NCI-H510A treated with DMSO at 0.1 percent for 48 hours (cell line): ENCODE measurements at places on chromosomes 5 and 9.
A peak's percentile ranks its signal among the peaks of the same experiment; 100 is the strongest.

GRCh38 chr5:52043543-52043942 lies 660.3 kb downstream of the ISL1 start:
- DNase-seq = peak; percentile 71

DNA sequence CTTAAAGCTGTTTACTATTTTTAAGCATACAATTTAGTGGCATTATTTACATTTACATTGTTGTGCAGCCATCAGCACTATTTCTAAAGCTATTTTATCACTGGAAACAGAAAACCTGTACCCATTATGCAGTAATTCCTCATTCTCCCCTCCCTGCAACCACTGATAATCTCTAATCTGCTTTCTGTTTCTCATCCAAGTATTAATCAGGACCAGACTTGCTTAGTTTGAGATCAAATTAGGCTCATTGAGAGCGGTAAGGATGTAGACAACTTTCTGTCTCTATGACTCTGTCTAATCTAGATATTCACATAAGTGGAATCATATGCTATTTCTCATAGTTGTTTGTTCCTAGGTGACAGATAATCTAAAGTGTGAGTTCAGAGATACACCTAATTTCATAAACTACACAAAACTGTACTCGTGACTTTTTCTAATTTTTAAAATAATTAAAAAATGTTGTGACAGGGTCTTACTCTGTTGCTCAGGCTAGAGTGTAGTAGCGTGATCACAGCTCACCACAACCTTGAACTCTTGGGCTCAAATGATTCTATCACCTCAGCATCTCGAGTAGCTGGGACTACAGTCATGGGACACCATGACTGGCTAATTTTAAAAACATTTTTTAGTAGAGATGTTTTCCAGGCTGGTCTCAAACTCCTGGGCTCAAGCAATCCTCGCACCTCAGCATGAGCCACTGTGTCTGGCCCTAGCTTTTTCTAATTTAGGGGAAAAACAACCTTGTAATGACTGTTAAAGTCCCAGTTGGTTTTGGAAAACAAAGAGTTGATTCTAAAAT lies 37.6 kb downstream of the BDP1 start:
- no peak for DNase-seq

DNA sequence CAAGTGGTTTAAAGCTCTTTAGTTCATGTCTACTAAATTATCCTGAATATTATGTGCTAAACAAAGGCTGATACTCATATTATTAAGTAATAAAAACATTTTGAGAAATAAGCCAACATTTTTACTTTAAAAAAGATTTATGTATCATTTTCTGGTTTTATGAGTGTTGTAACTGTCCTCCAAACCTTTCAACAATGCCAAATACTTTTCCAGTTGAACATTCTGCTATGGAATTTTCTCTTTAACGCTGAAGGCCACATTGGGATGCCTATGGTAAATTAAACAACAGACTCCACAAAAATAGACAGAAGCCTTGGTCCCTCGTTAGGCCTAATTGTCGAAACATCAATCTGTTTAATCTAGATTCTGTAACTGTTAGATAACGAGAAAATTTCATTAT lies 131.3 kb downstream of the GLIS3 start:
- no peak for DNase-seq

GRCh38 chr9:126614455-126615244 lies 922 bp downstream of the LMX1B start:
- no peak for DNase-seq

- no peak for DNase-seq
Measured at GRCh38 chr5:167557359-167557758, 734.1 kb upstream of the WWC1 start.

DNA sequence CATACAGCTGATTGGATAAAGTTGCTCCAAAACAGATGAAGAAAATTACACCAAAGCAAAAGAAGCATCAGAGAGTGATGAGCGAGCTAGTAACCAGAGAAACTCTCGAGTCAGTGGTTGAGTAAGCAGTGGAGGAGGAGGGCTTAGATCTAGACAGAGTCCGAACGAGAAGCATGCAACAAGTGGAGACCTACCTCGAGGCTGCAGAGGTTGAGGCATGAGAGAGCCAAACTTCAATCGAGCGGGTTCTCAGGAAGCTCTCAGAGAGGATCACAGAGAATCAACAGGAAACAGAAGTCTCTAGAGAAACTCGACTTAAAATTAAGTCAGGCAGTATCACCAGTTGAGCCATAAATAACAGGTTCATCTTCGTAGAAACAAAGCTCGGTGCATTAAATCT lies 6.1 kb downstream of the RUSC2 start:
- DNase-seq = no peak

DNA sequence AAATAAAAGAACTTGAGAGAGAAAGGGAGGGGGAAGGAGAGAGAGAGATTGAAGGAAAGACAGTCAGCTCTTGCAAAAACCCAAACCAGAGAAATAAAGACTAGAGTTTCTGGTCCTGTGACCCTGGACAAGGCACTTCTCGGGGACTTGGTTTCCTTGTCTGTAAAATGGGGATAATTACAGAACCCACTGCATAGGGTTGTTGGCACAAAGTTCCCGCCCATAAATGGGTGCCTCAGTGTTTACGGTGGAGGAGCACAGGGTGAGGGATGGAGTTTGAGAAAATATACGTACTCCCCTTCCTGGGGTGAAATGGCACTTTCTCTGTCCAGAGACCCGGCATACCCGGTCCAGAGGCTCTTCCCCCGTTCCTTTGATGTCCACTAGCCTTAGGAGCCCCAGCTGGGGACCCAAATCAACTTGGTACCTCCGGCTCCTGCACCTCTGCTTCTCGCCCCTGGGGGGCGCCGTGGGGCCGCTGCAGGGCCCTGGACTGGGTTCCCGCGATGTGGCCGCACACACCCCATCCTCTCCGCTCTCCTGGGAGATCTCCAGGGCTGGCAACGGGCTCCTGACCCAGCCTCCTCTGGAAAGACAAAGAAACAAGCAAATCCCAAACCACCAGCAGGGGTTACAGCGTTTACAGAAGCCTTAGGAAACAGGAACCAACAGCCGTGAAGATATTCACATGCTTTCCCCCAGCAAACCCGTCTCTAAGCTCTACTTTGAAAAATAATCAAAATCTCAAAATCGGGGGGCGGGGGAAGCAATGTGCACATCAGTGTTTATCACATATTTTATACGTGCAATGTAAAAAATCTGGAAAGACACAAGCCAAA lies 26.3 kb downstream of the PTGES start:
- DNase-seq = peak; percentile 69
